ENCODE measurements at places on chromosomes 4 and X. TPM values are rescaled to one million over a fixed set of nuclear protein-coding genes. Genes with fewer than 3 reads are reported as not detected.

The SOD3 gene
- not detected for total RNA-seq

The DAPP1 gene
- not detected for total RNA-seq

The SLC9B2 gene
- total RNA-seq, result 6.2 TPM

The TMEM150C gene
- 0.77 TPM for total RNA-seq

The CT45A2 gene
- not detected for total RNA-seq

The ACE2 gene
- total RNA-seq, result 0.06 TPM

The TRIM60 gene
- not detected for total RNA-seq

The SERTM2 gene
- not detected for total RNA-seq

The OTC gene
- total RNA-seq, result not detected

The SSX2 gene
- not detected for total RNA-seq

The SLIT2 gene
- not detected for total RNA-seq

The GPRIN3 gene
- total RNA-seq, result 2.2 TPM

The BEX2 gene
- 9.3 TPM for total RNA-seq

The HS3ST1 gene
- 0.60 TPM for total RNA-seq

The NOX1 gene
- 0.07 TPM for total RNA-seq

The FAM236B gene
- total RNA-seq, result not detected

The DCAF12L2 gene
- 0.08 TPM for total RNA-seq
